ENCODE measurements at places on chromosomes 4 and X. TPM values are rescaled to one million over a fixed set of nuclear protein-coding genes. Genes with fewer than 3 reads are reported as not detected.

- DNase-seq = no peak
Observed at GRCh38 chr4:39574946-39575345, 47.7 kb upstream of the UGDH start.

- DNase-seq = no peak
Observed at GRCh38 chr4:87035881-87036509, 101.2 kb downstream of the AFF1 start.

DNA sequence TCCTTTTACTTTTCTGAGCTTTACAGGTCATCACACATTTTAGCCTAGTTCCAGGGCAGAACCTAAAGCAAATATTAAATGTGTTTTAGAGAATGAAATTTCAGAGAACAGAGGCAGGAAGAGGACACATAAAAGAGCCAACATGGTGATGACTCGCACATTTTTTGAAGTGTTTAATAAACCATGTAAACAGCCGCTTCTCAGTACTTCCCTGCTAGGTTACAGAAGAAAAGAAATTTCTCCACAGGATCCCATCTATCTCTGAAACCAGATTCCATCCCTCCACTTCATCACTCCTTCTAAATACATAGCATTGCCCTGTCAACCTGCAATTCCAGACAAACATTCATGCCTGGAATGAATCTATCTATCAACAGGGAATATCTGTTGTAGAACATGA, 949.5 kb upstream of the PCDH7 start:
- no peak for DNase-seq

DNA sequence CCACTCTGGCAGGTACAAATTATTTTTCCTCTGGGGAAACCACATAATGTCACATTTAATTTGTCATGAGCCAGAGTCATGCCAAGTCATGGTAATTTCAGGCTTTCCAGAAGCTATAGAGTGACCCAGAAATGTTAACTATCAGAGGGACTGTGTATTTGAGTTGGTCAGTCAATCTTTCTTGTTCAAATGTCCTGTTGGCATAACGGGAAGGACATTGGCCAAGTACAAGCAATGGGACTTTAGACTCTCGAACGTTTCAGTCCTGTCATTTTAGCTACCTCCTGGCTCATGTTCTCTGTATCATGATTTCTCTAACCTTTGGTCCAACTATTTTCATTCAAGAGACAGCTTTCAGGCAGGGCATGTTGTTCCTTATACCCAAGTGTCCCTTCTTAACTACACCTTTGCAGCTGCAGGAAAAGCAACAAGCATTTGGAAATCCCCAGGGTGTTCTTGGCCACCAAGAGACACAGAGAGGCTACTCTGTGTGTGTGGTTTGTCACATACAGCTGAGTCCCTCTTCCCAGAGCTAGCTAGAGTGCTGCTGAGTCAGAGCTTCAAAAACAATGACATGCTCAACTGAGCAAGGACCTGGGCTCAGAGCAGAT, 142.6 kb downstream of the EGF start:
- DNase-seq = peak; percentile 54

DNA sequence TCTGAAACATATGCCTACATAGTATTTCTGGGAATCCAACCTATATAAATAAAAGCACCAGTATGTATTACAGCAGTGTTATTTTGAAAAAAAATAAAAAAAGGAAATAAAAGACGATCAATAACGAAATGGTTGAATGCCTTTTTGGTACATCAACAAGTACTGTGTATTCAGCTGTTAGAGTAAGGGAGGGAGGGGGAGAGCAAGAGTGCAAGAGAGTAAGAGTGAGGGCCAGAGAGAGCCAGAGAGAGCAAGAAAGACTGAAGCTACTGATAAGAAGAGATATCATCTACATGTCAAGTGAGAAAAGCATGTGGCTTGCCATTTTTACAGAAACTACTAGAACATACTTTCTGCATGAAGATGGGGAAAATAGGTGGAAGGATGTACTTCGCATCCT, 1.8 kb downstream of the SPIN4 start:
- DNase-seq = no peak

GRCh38 chrX:72382202-72382595, 76.5 kb upstream of the CITED1 start:
- DNase-seq = no peak

GRCh38 chr4:185192059-185192458, 11.7 kb downstream of the CFAP97 start:
- DNase-seq = no peak

DNA sequence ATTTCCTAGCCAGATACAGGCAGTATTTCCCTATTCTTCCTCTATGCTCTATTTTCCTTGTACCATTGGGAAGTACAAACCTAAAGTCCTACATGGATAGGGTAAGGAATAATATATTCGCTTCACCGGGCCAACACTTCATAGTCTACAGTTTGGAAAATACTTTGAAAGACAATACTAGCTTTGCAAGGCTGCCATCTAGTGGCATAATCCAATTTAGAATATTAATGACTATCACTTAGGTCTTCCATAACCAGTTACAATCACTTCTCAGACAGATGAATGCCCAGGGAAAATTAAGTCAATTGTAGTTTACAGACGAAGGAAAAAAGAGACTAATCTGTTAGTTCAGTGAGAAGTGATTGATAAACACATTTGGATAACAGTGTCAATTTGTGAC, 141.0 kb upstream of the FAM47C start:
- DNase-seq = no peak

- no peak for DNase-seq
Observed at GRCh38 chr4:71268166-71268565, 70.7 kb upstream of the SLC4A4 start.

- DNase-seq = no peak
Observed at GRCh38 chr4:2194496-2194895, 47.4 kb downstream of the HAUS3 start.

DNA sequence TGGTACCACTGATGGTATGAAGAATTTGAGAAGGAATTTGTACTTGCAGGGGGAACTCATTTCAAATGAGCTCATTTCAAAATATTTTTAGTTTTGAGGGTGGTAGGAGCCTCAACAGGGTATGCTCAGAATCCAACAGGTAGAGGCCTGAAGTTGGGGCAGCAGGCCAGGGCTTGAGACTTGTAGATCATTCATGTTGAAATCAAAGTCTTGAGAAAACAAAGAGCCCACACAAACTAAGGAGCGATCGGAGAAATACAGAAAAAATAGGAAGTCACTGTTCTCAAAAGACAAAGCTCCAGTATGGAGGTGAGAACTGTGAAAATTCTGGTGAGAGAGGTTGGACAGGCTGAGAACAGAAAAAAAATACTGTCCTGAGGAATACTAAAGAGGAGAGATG, 979 bp upstream of the SLC9A6 start:
- DNase-seq = no peak

DNA sequence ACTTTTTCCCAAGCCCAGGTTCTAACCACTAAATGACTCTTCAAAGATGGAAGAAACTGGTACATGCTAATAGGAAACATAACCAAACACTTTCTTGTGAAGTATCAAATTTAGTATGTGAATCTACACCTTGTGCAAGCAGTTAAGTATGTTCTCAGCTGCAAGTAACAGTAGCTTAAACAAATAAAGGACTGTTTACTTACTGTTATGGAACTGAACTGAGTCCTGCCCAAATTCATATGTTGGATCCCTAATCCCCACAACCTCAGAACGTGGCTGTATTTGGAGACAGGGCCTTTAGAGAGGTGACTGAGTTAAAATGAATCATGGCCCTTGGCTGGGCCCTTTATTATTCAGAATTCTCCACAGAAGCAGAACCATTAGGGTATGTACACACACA, 178.7 kb downstream of the KDR start:
- DNase-seq = no peak

DNA sequence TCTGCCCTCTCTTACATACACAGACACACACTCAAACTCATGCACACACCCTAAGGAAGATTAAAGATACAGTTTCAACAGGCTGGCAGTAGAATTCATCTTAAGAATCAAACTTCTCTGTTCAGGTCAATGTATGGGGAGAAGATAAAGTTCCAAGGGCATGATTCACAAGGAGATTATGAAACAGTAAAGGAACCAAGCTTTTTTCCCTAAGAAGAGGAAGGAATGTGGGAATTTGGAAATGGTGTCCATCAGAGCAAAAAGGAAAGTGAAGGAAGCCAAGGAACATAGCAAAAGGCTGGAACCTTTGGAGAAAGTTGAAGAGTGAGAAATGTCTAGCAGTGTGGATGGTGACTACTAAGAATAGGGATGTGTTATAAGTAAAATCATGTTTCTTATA, 191.0 kb upstream of the NPY2R start:
- DNase-seq = no peak

DNA sequence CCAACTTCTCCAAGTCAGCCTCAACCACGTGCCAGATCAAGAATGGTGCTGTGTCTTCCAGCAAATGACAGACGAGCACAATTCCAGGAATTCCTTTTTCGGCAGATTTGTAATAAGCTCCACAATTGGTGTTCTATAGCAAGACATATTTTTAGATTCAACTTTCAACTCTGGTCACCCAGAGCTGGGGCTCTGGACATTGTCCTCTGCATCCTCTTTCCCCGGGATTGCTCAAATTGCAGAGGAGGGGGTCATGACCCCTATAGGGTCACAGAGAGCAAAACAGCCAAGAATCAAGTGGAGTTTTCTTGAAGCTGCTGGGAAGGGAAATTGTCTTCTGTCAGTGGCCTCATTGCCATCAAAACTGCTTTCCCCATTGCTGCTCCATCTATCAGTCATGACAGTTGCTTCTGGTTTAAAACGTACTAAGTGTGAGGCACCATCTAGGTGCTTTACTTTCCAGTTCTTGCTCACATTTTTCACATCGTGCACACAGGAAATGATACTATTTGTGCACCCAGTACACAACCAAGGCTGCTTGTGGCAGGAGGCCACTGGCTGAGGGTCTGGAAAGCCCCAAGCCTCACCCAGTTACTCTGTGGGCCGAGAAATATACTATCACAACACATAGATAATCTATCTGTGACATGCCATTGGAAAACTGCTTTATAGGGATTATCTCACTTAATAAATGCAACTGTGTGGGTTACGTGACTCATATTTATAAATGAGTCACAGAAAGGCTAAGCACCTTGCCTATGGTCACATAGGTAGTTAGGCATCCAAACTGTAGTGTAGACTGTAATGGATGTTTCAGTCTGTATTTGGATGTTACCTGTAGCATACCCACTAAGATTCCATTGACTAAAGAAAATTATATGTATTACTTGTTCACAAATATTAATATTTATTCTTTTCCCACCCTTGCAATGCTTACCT, 91.7 kb upstream of the PHOX2B start:
- no peak for DNase-seq

DNA sequence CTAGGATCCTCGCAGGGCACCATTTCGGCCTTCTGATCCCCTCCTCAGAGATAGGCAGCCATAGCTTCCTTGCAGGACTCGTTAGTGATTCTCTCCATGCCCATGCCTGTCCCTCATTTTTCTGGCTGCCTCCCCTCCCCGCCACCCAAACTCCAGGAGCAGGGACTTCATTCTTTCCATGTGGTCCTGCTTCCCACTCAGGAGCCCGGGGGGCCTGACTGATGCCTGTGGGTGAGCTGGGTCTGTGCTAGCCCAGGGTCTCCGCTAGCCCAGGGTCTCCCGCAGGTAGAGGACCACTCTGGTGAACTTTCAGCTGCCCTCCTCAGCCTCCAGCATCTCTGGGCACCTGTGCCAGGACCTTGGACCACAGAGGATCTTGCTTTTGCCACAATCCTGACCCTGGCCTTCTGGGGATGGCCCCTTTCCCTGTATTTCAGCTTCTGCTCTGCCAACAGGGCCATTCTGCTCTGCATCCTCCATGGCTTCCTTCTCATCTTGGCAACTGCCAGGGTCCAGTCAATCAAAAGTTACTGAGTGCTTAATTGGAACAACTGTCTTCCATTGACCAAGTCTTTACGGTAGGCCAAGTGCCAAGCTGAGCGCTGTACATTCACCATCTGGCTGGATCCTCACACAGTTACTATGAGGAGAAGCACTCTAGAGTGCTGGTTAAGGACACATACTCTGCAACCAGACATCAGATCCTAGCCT, 152.2 kb downstream of the EFNB1 start:
- DNase-seq = no peak

DNA sequence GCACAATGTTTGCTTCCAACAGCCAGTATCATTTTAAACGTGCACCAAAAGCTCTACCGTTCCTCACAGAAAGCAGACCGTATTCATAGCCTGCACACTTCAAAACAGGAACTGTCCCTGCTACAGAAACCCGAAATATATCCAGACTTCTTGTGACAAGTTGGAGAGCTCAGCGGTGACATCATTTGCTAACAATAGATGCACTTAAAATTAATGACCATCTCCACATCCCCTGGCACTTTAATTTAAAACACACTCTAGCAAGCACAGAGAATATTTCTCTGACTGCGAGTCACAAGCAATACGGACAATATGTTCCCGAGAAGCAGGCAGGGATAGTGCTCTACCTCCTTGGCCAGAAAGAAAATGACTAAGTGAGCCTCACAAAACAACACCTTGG, 2.5 kb downstream of the NYX start:
- DNase-seq = no peak

DNA sequence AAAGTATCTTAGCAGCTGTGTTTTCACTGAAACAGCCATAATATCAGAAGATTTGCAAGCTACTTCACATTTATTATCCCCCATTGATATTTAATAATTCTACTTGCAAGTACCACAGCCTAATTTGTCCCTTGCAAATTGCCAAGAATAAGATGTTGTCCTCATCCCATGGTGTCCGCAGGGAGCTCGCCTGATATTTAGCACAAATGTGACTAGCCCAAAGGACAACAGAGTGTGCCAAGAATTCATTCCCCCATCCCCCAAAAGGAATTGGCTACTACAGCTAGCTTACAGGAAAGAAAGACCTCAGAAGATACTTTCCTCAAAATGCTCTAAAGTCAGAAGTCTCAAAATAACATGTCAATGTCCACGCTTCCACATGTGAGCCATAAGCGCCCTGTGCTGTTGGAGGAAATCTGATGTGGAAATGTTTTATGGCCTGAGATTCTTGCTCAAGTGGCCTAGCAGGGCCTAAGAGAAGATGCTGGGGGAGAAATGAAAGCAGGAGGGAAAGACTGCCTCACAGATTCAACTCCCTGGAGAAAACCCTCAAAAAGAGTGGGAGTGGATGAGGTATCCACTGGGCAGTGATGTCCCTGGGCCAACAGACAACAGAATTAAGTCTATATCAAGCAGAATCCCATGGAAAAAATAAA, 111.4 kb downstream of the SH3KBP1 start:
- DNase-seq = no peak

GRCh38 chr4:5824227-5824626, 68.7 kb downstream of the CRMP1 start:
- DNase-seq = no peak

GRCh38 chrX:56812515-56813105, 83.6 kb downstream of the NBDY start:
- DNase-seq = peak; percentile 14

GRCh38 chr4:107351196-107351595, 315.1 kb upstream of the DKK2 start:
- no peak for DNase-seq

Gene TCEAL8
- total RNA-seq = 21.9 TPM

Gene ZFP92
- total RNA-seq = 2.4 TPM

Gene DIPK2B
- total RNA-seq = not detected

Gene FAAH2
- 7.3 TPM for total RNA-seq

Gene ADH1C
- not detected for total RNA-seq

Gene GLOD5
- total RNA-seq = not detected

Gene FMR1NB
- not detected for total RNA-seq

Gene RASSF6
- total RNA-seq = not detected

Gene CITED1
- 0.78 TPM for total RNA-seq

Gene CYSLTR1
- total RNA-seq = 13.9 TPM

Gene POLN
- 2.1 TPM for total RNA-seq
